Brain microvascular endothelial cell (primary cell): ENCODE measurements at places on chromosomes 16 and 17.

DNA sequence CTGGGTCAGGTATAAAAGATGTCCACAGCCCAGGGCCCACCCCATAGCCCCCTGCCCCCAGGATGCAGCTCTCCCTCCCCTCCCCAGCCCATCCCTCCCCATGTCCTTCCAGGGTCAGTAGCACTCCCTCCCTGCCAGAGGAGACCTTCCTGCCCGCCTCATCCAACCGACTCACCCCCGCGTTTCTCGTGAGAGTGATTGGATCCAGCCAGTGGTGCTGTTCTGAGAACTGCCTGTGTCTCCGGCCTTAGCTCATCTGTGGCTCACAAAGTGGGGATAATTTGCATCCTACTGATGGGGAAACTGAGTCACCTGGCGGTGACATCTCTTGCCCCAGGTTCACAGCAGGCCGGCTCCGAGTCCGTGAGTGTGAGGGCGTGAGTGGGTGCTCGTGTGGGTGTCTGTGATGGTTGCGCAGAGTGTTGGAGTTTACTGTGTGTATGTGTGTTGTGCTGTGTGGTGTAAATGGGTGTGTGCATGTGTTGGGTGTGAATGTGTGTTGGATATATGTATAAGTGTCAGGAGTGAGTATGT is 90.7 kb upstream of the GSE1 start:
- no peak for DNase-seq

DNA sequence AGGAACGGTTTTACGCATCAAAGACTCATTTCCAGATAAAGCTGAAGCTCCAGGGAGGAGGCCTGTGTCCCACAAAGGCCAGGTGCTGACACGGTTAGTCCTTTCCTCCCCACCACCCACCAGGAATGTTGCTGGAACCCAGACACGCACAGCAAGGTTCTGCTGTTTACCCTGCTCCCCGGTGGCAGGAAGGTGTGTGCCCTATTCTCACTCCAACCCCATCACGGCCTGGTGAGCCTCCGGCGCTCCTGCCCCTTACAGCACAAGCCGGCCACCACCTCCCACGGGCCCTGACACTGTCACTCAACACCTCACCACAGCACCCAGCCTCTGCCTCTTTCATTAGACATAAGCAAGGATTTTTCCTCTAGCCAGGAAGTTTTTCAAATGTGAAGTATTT is 47.8 kb downstream of the ANKRD11 start:
- no peak for DNase-seq

- DNase-seq: no peak
Observed at GRCh38 chr16:81243942-81244341, 5.5 kb downstream of the BCO1 start.

GRCh38 chr16:4009177-4009576 is 107.1 kb downstream of the ADCY9 start:
- DNase-seq: no peak

- DNase-seq: no peak
Observed at GRCh38 chr17:8870406-8871040, 3.0 kb upstream of the PIK3R6 start.

DNA sequence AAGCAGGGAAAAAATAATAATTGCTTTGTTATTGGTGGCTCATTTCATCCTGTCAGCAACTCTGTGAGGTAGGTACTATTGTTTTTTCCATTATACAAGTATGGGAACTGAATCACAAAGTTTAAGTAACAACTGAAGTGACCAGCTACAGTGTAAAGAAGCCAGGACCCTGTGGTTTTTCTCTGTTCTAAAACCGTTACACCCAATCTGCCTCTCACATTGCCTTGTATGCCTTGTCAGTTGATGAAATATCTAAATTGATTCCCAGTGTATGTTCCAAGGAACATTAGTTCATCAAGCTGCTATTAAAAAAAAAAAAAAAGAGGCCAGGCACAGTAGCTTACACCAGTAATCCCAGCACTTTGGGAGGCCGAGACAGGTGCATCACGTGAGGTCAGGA is 5.4 kb downstream of the PIGL start:
- DNase-seq: no peak

DNA sequence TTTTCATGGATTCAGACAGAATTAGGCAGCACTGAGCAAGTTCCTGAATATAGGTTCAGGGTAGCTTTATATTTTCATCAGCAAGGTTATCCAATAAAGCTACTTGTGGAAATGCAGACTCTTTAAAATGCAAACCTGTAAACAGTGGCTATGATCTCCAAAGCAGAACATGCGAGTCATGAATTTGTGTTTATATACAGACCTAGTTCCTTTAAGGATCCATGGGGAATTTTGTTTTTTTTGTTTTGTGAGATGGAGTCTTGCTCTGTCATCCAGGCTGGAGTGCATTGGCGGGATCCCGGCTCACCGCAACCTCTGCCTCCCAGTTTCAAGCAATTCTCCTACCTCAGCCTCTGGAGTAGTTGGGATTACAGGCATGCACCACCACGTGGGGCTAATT is 14.8 kb downstream of the CLEC16A start:
- DNase-seq: no peak

GRCh38 chr16:13856398-13856797 is 63.6 kb upstream of the ERCC4 start:
- no peak for DNase-seq

DNA sequence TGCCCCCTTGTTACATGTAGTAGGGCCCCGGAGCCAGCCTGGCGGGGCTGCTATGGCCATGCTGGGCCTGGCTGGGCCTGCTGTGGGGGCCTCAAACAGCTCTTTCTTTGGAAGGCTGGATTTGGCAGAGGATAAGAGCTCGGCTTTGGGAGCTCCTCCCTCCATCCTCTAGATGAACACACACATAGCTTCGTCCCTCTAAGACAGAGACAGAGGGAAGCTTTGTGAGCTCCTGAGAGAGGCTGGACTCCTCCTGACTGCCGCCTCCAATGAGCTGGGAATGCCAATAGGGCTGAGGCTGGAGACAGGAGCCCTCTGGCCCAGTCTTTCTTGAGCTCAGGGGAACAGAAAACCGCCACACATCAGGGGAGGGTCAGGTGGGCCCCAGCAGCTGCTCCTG is 37.3 kb upstream of the CDC42EP4 start:
- DNase-seq: no peak

GRCh38 chr17:16513873-16514272 is 21.9 kb upstream of the LRRC75A start:
- no peak for DNase-seq

- no peak for DNase-seq
Observed at GRCh38 chr17:74485841-74486240, 19.4 kb downstream of the CD300A start.

GRCh38 chr16:1906055-1906845 is 12.0 kb downstream of the HS3ST6 start:
- DNase-seq: no peak

DNA sequence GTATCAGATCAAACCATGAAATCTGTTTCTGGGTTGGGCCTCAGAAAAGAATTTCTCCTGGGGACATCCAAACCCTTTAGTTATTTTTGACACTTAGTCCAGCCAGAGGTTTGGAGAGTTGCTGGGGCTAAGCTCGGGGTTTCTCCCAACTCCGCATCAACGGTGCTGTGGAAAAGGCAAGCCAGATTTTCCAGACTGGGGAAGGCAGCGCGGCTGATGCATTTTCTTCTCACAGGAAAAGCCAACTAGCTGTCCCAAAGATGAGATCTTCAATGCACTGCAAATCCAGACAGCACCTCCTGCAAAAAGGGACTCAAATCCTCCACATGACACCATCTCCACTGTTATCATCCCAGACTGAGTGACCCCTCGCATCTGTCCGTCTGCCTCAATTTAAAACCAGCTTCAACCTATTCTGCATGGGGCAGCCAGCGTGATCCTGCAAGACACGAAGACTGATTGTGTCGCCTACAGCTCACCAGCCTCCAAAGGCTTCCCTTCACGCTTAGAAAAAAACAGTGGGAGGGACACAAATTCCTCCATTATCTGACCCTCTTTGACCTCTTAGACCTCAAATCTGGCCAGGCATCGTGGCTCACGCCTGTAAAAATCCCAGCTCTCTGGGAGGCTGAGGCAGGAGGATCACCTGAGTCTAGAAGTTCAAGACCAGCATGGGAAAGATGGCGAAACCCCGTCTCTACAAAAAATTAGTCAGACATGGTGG is 62.0 kb downstream of the GAS7 start:
- DNase-seq: no peak

DNA sequence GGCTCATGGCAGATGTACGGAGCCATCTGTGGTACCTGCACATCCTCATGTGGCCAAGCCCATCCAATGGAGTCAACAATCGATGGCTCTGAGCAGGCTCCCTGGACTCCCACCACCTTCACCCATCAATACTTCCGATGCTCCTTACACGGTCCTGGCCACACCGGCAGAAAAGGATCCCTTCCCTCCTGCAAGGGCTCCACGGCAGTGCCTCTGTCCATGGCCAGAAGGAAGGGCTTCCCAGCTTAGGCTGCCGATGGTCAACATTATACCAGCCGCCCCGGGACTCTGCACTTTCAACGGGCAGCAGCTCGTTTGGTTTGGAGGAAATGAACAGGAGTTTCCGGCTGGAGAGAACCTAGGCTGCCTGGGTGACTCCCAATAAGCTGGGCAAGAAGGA is 13.2 kb downstream of the SLX4 start:
- DNase-seq: no peak

- DNase-seq: no peak
Observed at GRCh38 chr16:46836534-46837530, 5.9 kb upstream of the C16orf87 start.

DNA sequence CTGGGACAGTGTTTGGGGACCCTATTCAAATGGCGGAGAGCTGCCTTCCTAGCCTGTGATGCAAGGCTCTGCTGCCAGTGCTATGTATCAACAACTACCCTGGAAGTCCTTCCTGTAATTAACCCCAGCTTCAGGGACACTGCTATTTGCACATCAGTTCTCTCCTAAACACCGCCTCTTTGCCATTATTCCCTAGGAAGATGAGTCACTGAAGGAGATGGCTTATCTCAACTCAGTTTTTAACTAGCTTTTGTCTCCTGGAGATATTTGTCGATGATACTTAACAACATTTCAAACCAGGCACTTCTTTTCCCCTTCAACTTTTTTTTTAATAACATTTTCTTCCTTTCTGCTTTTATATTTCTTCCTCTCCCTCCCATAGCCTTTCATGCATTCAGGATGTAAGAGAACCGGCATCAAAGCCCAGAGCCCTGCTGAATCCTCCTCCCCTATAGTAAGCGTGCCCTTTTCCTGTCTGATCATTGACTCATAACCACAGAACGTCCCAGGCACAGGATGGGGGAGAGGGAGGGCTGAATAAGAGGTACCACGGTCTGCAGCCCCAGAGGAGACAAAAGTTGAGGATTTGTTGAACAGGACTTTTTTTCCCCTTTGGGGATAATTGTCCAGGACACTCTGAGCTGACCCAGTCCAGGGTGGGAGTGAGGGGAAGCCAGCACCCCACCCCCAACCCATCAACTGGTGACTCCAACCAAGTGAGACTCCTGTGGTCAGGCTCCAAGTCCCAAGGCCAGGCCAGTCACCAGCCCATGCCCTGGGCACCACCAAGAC is 387.8 kb upstream of the SALL1 start:
- peak; percentile 80 for DNase-seq

DNA sequence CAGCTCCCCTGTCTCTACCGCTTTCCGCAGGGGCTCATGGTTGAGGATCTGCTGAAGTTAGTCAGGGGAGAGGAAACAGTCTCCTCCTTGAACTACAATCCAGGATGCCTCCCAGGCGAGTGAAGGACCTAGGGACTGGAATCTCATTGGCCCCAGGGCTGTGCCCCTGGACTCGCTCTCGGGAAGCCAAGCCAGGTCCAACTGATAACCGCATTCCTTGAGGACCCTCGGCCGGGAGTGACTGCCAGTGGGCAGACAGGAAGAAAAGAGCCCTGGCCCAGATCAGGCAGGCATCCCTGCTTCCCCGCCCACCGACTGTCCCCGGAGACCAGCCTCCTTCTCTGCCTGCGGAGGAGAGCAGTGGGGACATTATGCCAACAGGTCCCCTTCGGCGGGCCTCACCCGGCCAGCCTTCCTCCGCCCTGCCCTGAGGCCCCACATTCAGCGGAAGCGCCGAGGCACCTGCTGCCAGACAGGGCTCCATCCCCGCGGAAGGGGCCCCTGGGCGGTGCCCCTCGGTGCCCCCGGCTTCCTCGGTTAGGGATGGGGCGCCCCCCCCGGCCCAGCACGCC is 776 bp downstream of the LRRC75A start:
- no peak for DNase-seq

- DNase-seq: no peak
Observed at GRCh38 chr17:74126179-74126900, 77.1 kb upstream of the RPL38 start.

- DNase-seq: no peak
Observed at GRCh38 chr17:57966246-57966645, 11.0 kb upstream of the CUEDC1 start.

DNA sequence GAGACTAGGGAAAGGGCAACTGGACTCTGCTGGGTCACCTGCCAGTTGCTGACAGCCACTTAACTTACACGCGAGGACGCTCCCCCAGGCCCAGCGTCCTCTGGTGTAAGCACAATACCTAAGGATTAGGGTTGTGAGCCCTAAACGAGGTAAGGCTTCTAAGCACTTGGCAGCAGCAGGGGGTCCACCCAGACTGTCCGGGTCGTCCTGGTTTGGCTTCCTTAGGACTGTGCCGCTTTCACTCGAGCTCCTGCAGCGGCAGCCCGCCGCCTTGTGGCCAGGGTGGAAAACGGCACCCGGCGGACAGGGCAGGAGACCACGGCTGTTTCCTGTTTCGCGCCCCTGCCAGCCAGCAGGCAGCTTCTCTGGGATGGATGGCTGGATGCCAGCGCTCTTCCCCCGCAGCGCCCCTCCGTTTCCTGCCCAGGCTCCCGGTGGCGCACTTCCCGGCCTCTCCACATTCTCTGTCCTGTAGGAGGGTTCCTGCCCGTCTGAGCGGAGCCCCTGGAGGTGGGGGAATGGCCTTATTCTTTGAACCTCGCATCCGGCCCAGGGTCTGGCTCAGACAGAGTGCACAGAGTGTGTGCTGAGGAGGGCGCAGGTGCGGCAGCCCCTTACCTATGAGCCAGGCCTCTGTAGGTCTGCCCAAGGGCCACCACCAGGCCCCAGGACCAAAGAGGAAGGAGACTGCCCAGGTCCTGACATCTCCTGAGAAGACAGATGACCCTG is 47.0 kb upstream of the AMZ2 start:
- peak; percentile 54 for DNase-seq

GRCh38 chr17:80453998-80454556 is 22.3 kb downstream of the NPTX1 start:
- DNase-seq: no peak

- DNase-seq: no peak
Observed at GRCh38 chr16:52453644-52454043, 93.3 kb downstream of the TOX3 start.
